ENCODE measurements at places on chromosomes 4 and X.
A peak's percentile ranks its signal among the peaks of the same experiment; 100 is the strongest.

DNA sequence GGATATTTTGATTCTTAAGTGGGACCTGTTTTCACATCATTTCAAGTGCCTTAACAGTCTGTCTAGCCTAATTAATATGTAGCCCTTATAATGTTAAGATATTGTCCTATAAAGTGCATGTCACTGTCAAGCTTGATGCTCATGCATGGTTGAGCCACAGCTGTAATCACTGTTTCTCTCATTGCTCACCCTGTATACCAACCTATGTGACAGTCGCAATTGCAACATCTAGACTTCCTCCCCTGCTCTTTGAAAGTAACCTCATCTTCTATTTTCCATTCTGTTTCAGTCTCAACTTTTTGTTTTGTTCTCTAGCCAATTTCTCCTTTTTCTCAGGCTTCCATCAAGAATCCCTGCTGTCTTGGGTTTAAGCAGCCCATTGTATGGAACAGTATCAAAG is 24.4 kb upstream of the MSL3 start:
- no peak for DNase-seq

DNA sequence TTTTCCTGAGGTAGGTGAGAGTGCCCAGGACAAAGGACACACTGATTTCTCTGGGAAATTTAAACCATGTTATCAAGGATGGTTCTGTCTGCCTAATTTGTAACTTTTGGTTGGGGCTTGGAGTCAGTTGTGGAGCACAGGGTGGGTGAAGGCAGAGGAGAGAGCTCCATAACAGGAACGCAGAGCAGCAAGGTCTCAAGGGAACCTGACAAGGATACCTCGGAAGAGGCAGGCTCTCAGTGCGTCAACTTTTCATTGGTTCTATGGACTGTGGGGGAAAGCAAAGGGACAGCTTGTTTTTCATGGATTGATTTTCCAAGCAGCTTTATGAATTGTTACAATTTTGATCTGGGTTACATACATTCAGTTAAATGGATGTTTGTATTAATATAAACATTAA is 110.4 kb downstream of the SLIT2 start:
- DNase-seq = no peak

DNA sequence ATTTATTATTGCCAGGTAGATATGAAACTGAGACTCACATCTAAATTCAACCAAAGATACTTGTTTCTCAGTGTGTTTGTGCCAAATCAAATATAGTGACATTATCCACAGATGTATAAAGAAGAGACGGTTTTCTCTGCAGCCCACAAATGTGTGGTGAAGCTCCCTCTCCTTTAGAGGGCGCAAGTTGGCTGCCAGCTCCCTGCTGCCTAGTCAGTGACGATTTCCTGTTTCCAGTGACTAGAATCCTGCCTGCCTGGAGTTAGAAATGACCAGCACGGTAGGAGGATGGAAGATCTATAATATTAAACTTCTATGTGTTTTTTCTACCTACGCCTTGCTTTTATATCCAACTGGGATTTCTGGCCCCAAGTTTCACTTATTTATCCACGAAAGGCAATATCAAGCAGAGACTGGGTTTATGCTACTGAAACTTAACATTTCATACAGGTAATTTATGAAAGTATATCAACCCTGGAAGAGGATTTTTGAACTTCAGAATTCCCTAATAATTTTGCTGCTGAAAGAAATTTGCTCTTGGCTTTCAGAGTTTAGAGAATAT is 1793.7 kb upstream of the TENM3 start:
- DNase-seq = peak; percentile 20

GRCh38 chr4:182644683-182645050 is 272.5 kb downstream of the DCTD start:
- no peak for DNase-seq

- no peak for DNase-seq
Observed at GRCh38 chr4:180603791-180604190, 1639.4 kb upstream of the TENM3 start.

- no peak for DNase-seq
Observed at GRCh38 chr4:8242782-8243560, 26.6 kb upstream of the HTRA3 start.

- peak; percentile 16 for DNase-seq
Observed at GRCh38 chr4:41882625-41883347, 52.4 kb upstream of the TMEM33 start.

GRCh38 chr4:4663028-4663427 is 121.2 kb upstream of the STX18 start:
- DNase-seq = no peak
